ENCODE measurements at places on chromosomes 6 and 20.

- no peak for DNase-seq
These were observed 107.6 kb downstream of the SLC23A2 start for GRCh38 chr20:4893709-4894108.

DNA sequence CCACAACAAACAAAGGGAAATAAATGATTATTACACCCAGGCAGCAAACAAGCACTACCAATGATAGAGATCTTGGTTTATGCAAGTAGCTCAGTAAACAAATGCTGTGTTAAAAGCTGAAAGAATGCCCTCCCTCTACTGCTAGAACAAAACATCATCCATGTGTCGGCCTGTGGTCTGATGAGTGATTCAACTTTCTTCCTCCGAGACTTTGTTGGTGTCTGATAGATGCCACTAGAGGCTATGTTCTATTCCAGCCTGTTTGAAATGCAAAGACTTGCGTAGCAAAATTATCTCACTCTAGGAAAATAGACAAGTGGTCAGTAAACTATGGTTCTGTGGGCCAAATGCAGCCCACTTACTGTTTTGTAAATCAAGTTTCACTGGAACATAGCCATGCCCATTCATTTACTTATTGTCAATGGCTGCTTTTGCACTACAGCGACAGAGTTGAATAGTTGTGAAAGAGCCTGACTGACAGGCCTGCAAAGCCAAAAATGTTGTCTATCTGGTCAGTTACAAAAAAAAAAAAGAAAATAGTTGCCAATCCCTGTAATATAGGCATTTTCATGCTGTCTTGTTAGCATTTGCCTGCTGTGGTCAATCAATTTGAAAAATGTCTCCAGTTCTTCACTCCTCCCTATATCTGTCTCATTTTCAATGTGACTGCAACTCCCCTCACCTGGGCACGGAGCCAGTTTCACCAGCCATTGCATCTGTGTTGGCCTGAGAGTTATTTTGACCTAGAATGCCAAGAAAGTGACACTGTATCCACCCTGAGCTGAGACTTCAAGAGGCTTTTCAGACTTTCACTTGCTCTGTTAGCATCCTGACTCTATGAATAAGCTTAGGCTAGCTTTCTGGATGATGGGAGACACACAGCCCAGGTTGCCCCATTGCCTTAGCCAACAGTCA, 544.6 kb upstream of the BTBD3 start:
- peak; percentile 26 for DNase-seq

- no peak for DNase-seq
These were observed 58.6 kb downstream of the NUDT3 start for GRCh38 chr6:34333858-34334257.

DNA sequence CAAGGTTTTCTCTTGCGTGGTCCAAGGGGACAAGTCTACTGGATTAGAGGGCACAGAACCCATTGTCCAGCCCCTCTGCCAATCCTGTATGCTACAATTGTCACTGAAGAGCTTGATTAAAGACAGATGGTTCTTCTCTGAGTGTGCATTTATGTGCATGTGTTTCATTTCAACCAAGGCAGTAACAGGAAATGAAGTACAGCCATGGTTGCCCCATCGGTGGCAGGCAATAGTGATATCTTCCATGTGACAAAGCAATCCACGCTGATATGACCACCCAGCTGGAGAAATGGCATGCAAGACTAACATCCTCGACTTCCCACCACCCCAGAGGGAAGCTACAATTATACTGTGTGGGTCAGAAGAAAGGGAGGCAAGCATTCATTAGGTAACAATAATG, 85.5 kb downstream of the UNC5CL start:
- DNase-seq, result no peak

- no peak for DNase-seq
These were observed 17.4 kb upstream of the AVP start for GRCh38 chr20:3101737-3102574.

- peak; percentile 89 for DNase-seq
These were observed 310.1 kb downstream of the UTRN start for GRCh38 chr6:144595266-144595665.

GRCh38 chr6:146335336-146335735, 208.3 kb upstream of the RAB32 start:
- no peak for DNase-seq

DNA sequence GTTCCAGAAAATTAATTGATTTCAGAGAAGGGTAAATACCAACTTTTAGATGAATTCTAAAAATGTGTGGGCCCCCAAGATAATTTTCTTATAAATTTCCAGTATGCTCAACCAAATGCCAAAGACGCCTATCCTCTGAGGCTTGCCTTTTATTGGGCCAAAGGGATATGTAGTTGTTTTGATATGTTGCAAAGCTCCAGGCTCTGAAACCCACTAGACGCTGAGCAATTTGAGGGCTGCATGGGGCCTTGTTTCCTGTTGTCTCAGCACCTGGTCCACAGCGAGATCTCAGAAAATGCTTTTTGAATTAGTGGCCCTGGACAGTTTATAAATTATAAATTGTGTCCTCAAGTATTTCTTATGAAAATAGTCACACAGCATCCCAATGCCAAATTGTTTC, 397.2 kb downstream of the SAMD5 start:
- DNase-seq, result peak; percentile 52

- no peak for DNase-seq
These were observed 87.4 kb upstream of the BHLHE23 start for GRCh38 chr20:63093966-63094766.

DNA sequence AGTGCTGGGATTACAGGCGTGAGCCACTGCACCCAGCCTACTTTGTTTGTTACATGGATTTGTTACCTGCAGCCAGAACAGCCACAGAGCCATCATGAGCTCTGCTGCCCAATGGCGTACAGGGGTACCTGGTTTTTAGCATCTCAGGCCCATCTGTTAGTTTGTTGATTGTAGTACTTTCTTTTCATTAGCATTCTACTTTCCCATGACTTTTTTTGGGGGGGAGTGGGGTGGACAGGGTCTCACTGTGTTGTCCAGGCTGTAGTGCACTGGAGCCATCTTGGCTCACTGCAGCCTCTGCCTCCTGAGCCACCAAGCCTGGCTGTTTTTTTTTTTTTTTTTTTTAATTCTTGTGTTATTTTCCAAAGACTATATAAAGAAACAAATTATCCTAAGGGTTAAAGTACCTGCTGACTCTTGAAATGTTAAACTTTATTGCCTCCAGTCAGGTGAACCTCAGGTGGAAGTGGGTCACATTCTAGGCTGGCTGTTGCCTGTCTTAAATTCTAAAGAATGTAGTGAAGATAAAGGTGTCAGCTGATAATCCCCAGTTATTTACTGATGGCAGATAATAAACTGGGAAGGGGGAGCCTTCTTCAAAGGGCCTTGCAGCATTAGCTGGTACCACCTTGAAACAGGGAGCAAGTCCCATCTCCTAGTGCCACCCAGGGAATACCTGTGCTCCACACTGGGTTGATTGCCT, 15.2 kb downstream of the NEU1 start:
- DNase-seq, result no peak

DNA sequence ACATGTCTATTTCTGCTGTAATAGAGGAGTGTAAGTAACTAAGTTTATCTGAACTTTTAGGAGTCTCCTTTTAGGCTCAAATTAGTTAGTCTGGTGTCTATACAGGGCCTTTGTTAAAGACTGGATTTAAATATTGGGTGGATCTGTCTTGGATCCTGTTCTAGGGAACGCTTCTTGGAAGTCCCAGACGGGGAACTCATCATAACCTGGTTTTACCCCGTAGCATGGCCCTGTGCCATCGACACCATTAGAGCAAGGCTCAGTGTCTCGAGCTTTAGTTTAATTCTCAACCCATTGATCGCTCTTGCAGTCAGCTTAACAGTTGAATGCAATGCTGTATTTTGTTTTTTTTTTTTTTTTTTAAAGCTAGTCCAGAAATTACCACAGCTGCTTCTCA, 89.9 kb downstream of the CARMIL1 start:
- DNase-seq, result no peak

DNA sequence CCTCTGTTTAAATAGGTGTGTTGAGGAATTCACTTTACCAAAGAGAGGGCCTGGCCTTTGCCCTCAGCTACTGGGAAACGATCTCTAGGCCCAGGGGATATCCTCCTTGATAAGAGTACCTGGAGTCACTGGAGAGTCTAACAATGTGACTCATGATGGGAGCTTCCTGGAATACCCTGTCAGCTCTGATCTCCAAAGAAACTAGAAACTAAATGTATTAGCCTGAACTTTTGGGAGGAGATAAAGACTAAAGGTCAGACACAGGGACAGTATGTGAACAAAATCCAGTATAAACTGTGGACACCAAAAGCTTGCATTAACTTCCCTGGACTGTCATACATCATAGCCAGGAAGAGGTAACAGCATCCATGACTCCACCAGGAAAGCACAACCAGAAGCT, 148.5 kb downstream of the RNGTT start:
- no peak for DNase-seq

- DNase-seq, result peak; percentile 97
These were observed 138.0 kb downstream of the HFE start for GRCh38 chr6:26224940-26225847.

- peak; percentile 75 for DNase-seq
These were observed 306.6 kb upstream of the ECI2 start for GRCh38 chr6:4441981-4442434.

GRCh38 chr6:144047688-144048087, 39.6 kb upstream of the PLAGL1 start:
- DNase-seq, result no peak

Data from choroid plexus epithelial cell (primary cell).